PC-3 (cell line): ENCODE measurements at places on chromosomes 3 and 15. TPM values are rescaled to one million over a fixed set of nuclear protein-coding genes. Genes with fewer than 3 reads are reported as not detected.

DNA sequence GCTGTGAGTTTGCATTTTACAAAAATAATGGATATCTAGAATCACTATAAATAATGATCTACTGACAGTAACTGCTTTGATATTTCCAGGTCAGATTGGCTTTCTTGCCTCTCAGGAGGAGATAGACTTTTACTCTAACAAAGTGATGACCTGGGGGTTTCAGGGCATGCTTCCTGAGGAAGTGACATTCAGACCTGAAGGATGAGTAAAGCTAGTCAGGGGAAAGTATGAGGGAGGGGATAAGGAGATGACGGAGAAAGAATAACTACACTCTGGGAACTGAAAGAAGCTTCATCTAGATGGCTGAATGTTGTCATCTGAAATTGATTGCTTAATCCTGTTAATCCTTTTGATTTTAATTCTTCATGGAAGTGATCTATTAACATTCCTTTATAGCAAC is 32.2 kb downstream of the ARMC8 start:
- H3K36me3 ChIP-seq, result peaks cover 8% of the 10 kb centered on the region
- H3K4me1 ChIP-seq, result peaks cover 4% of the 10 kb centered on the region
- no peak overlapping the region for H3K4me3 ChIP-seq
- H3K27ac ChIP-seq, result no peak overlapping the region
- H3K27me3 ChIP-seq, result no peaks in the 10 kb centered on the region
- no peak for DNase-seq

GRCh38 chr15:52085299-52085698 is 27.3 kb downstream of the BCL2L10 start:
- H3K27ac ChIP-seq, result no peak overlapping the region
- DNase-seq, result no peak
- peaks cover 2% of the 10 kb centered on the region; the same call in 1 of the 2 replicates for H3K4me1 ChIP-seq
- H3K27me3 ChIP-seq, result no peaks in the 10 kb centered on the region

GRCh38 chr3:126873416-126873815 is 109.5 kb upstream of the PLXNA1 start:
- no peaks in the 10 kb centered on the region for H3K36me3 ChIP-seq
- DNase-seq, result no peak
- no peaks in the 10 kb centered on the region for H3K27me3 ChIP-seq
- H3K4me3 ChIP-seq, result no peak overlapping the region
- no peak overlapping the region for H3K27ac ChIP-seq

GRCh38 chr3:156702367-156702766 is 28.0 kb downstream of the TIPARP start:
- no peak overlapping the region for H3K4me3 ChIP-seq
- DNase-seq, result no peak
- 0 out of 2 replicates have a peak, but pooled peaks cover 4% of the 10 kb centered on the region for H3K4me1 ChIP-seq
- peaks cover 80% of the 10 kb centered on the region for H3K36me3 ChIP-seq
- H3K27me3 ChIP-seq, result no peaks in the 10 kb centered on the region

DNA sequence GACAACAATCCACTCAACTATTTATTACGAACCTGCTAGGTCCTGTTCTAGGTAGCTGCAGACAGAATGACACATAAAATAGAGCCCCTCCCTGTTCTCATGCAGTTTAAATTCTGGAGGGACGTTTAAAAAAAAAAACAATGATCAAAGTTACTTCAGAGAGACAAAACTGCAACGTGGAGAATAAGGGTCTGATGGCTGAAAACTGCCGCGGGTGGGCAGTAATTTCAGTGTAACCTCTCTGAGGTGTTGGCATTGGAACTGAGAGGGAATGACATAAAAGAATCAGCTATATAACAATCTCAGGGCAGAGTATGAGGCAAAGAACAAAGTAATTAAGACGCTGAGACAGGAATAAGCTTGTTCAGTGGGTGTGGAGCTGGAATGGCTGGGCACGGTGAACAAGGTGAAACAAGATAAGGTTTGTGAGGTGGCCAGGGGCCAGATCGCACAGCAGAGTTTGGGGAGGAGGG is 19.5 kb downstream of the TBL1XR1 start:
- H3K27ac ChIP-seq, result no peak overlapping the region
- no peak for DNase-seq
- H3K27me3 ChIP-seq, result no peaks in the 10 kb centered on the region
- H3K36me3 ChIP-seq, result no peaks in the 10 kb centered on the region; the same call in 1 of the 2 replicates
- H3K4me3 ChIP-seq, result no peak overlapping the region
- peaks cover 8% of the 10 kb centered on the region; the same call in 1 of the 2 replicates for H3K4me1 ChIP-seq

DNA sequence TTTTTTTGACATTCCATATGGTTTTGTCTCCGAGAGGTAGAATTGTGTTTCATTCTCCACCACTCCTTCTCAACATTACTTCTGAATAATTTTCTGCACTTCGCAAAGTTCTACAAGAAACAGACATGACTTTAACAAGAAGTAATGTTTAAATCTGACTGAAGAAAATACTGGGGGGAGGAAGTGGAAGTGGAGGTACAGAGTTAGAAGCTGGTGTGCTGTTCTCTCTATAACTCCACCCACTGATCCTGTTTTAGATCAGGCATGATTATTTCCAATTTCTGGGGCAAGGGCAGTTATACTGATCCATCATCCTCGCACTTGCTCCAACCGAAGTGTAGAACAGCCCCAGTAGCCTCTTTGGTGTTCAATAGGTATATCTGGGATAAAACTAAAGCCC is 9.2 kb upstream of the MCCC1 start:
- DNase-seq, result no peak
- peaks cover 20% of the 10 kb centered on the region for H3K4me1 ChIP-seq
- H3K4me3 ChIP-seq, result no peak overlapping the region
- peak overlapping the region; percentile 11 for H3K27ac ChIP-seq
- H3K27me3 ChIP-seq, result no peaks in the 10 kb centered on the region

- H3K36me3 ChIP-seq, result no peaks in the 10 kb centered on the region
- H3K4me1 ChIP-seq, result peaks cover 9% of the 10 kb centered on the region; the same call in 1 of the 2 replicates
- no peaks in the 10 kb centered on the region for H3K27me3 ChIP-seq
- H3K4me3 ChIP-seq, result no peak overlapping the region
- H3K27ac ChIP-seq, result no peak overlapping the region
Observed at GRCh38 chr3:24100696-24101402, 155.8 kb downstream of the NR1D2 start.

GRCh38 chr15:50162969-50163718 is 18.9 kb upstream of the SLC27A2 start:
- no peaks in the 10 kb centered on the region for H3K27me3 ChIP-seq
- H3K4me3 ChIP-seq, result no peak overlapping the region
- DNase-seq, result no peak
- H3K27ac ChIP-seq, result no peak overlapping the region
- H3K36me3 ChIP-seq, result no peaks in the 10 kb centered on the region
- H3K4me1 ChIP-seq, result no peaks in the 10 kb centered on the region; the same call in 1 of the 2 replicates

DNA sequence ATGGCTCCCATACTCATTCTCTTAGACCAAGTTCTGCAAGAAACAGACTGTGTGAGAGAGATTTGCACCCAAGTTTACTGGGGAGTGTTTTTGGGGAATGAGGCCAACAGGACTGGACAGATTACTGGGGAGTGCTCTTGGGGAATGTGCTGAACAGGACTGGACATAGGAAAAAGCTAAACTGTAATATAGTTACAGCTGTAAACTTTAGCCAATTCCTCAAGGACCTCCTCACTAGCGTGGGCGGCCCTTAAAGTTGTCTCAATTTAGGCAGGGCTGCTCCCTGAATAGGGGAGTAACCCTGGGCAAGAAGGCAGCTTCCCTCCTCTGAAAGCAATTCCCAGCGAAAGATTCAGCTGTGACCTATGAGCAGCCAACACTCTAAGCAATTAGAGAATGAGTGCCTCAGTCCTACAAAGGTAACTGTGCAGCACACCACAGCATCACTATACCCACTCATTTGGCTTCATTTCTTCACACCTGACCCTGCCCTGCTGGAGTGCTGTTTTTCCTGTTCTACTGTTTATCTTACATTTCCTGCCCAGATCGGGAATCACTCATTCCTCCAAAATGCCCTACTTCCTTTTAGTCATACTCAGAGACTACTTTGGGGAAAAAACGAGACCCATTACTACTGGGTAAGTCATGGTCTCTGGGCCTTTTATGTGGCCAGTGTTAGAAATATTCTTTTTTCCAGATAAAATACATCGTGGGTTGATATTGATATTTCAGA is 41.3 kb upstream of the TRIM42 start:
- H3K27ac ChIP-seq, result no peak overlapping the region
- peak; percentile 76 for DNase-seq
- H3K27me3 ChIP-seq, result no peaks in the 10 kb centered on the region

DNA sequence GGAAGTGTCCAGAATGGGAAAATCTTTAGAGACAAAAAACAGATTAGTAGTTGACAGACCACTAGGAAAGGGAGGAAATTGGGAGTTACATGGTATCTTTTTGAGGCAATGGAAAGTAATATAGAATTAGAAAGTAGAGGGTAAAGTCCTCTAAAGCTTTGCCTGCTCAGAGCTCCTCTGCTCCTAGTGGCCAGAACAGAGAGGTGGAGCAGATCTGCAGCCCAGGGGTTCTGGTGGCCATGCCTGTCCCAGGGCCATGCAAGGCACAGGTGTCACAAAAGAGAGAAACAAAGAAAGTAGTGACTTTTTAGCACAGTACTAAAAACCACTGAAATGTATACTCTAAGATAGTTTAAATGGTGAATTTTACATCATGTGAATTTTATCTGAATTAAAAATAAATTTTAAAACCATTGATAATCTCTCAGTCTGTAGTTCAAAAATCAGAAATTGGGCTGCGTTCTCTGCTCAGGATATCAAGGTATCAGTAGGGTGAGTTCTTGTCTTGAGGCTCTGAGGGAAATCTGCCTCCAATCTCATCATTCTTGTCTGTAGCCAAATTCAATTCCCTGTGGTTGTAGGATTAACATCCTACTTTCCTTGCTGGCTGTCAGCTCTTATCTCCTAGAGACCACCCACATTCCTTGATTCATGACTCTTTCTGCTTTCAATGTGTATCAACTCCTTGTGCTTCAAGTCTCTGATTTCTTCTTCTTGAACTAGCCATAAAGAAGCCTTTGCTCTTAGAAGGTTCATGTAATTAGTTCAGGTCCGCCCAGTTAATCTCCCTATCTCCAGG is 23.6 kb downstream of the PYGO1 start:
- H3K27ac ChIP-seq, result no peak overlapping the region
- DNase-seq, result no peak
- H3K4me1 ChIP-seq, result no peaks in the 10 kb centered on the region
- no peaks in the 10 kb centered on the region for H3K27me3 ChIP-seq
- H3K4me3 ChIP-seq, result no peak overlapping the region

DNA sequence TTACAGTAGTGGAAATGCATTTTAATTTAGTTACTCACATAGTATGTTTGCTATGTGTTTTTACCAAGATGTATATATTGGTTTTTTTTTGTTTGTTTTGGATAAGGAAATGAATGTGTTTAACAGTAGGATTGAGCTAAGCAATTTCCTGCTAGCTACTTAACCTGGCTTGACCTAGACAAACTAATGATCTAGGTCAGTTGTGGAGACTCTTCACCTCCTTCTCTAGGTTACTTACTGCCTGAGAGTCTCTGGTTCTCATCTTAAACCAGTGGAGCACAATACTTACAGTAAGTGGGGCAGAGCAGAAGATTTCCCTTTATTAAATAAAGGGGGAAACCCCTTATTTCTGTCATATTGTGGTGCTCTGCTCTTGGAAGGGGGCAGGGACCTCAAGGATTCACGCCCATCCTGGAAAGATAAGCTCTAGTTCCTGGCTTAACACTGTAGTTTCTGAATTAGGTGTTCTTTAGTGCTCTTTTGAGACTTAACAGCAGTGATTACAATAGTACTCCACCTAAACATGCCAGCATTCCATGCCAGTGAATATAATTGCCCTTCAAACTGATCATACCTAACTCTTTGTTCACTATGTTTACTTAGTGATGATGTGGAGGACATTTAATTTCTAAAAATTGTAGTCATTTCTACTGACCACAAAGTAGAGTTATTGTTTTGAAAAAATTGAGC is 79.9 kb downstream of the UBP1 start:
- DNase-seq, result peak; percentile 95
- peak overlapping the region; percentile 55 for H3K4me3 ChIP-seq
- H3K27me3 ChIP-seq, result no peaks in the 10 kb centered on the region
- H3K36me3 ChIP-seq, result no peaks in the 10 kb centered on the region
- peak overlapping the region; percentile 97 for H3K27ac ChIP-seq

- no peak for DNase-seq
- H3K27me3 ChIP-seq, result no peaks in the 10 kb centered on the region
- no peaks in the 10 kb centered on the region for H3K4me1 ChIP-seq
- no peak overlapping the region for H3K4me3 ChIP-seq
Observed at GRCh38 chr3:128145279-128145678, 8.0 kb upstream of the EEFSEC start.

- H3K4me3 ChIP-seq, result no peak overlapping the region
- H3K27me3 ChIP-seq, result no peaks in the 10 kb centered on the region
- DNase-seq, result no peak
- no peaks in the 10 kb centered on the region for H3K36me3 ChIP-seq
- peaks cover 16% of the 10 kb centered on the region for H3K4me1 ChIP-seq
- no peak overlapping the region for H3K27ac ChIP-seq
Observed at GRCh38 chr3:46661776-46662766, 31.4 kb downstream of the ALS2CL start.

Gene SLC12A1
- not detected in 2 replicates for total RNA-seq

Gene FBXO40
- not detected in 2 replicates for total RNA-seq

Gene PIF1
- total RNA-seq, result 43.5 and 45.3 TPM in 2 replicates

Gene COL6A5
- total RNA-seq, result not detected in 2 replicates
